ENCODE measurements at places on chromosomes 16 and 17.

- DNase-seq = no peak
Measured at GRCh38 chr16:1908184-1908583, 10.0 kb downstream of the HS3ST6 start.

DNA sequence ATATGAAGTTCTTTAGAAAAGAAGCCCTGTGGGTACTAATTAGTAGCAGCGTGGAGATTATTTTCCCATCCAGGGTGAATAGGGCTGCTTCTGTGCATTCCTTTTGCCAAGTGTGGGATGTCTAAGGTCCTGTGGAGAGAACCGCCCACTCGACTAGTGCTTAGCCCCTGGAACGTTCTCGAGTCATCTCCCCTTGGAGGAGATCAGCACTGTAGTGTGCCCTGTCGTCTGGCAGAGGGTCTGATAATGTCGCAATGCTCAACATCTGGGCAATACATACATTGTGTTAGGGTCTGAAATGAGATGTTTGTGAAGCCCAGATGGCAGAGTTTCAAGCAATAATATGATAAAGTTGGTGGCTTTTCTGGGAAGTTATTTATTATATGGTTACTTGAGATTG is 64.8 kb downstream of the SPECC1 start:
- DNase-seq = no peak

DNA sequence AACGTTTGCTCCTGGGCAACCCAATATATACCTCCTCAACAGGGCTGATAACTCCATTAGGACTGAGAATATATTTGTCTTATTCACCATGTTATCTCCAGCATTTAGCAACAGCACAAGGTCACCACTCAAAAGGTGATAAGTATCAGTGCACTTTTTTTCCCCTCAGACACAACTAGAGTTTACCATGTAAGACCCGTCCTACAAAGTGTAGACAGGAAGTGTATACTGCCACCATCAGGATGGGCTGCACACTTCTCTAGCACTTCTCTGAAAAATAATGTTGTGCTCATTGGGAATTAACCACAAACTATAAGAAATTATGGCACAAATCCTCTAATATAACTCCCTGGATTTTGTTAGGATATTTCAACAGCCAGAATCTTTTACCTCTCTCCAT is 5.7 kb upstream of the VAT1L start:
- no peak for DNase-seq

DNA sequence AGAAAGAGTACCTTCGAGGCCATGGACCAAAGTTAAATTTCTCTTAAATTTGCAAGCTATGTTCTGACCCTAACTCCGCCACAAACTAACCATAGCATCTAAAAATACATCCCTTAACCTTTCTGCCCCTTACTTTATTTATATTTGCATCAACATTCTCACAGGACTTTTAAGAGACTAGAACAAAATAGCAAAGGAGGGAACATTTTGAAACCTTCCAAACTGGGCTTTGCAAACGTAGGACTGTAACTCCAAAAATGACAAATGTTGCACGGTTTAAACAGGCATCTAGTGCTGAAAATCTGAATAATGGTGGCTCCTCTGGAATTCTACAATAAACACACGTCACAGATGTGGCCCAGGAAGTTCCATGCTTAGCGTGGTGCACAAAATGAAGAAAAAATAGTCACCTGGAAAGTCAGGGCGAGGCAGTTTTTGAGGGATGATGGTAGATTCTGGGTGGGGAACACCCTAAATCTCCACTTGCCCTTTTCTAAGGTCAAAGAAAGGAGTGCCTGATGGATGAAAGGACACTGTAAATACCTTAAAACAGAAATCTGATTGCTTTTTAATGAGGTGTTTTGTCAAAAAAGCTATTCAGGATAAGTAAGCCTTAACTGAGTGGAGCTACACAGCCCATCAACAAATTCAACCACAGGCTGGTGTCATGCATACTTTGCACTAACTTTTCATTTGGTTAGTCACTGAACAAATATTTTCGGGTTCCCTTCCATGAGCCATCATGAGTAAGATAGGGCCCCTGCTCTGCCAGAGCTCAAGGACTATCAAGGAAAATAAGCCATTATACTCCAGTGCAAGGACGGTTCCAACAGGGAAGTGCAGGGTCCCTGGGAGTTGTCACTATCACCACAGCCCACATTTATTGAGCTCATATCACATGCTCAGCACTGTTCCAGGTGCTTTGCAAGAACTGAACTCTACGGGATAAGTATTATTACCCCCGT is 21.2 kb downstream of the ARHGAP17 start:
- DNase-seq = no peak

DNA sequence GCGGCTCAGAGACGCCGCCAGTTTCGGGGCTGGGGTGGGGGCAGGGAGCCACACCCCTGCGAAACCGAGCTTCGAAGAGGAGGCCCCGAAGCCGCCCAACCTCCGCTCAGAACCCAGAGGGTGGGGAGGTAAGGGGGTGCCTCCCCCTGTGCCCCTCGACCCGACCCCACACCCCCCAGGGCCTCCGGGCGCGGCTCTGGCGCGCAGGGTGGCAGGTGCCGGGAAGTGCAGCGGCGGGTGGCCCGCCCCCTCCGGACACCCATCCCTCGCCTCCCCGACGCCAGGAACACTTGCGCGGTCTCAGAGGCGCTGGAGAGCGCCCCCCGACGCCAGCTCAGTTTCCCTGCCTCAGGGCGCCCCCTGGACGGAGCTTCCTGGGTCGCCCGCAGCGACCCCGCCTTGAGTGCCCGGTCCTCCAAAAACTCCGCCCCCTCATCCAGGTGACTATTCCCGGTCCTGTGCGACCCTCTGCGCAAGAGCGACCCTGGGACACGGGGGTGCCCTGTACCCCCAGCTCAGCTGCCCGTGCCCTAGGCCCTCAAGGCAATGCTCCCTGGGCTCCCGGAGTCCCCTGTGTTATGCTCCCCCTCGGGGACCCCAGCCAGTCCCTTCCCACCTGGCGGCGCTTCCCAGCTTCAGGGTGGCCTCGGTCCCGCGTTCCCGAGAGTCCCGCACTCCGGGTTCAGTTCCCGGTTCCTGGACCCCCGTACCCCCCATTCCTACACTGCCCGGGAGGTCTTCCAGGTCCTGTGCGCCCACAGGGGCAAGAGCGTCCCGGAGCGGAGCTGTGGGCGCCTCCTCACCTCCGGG is 562 bp downstream of the PPL start:
- DNase-seq = no peak

- no peak for DNase-seq
Measured at GRCh38 chr17:41610965-41611640, 1.5 kb downstream of the KRT16 start.

DNA sequence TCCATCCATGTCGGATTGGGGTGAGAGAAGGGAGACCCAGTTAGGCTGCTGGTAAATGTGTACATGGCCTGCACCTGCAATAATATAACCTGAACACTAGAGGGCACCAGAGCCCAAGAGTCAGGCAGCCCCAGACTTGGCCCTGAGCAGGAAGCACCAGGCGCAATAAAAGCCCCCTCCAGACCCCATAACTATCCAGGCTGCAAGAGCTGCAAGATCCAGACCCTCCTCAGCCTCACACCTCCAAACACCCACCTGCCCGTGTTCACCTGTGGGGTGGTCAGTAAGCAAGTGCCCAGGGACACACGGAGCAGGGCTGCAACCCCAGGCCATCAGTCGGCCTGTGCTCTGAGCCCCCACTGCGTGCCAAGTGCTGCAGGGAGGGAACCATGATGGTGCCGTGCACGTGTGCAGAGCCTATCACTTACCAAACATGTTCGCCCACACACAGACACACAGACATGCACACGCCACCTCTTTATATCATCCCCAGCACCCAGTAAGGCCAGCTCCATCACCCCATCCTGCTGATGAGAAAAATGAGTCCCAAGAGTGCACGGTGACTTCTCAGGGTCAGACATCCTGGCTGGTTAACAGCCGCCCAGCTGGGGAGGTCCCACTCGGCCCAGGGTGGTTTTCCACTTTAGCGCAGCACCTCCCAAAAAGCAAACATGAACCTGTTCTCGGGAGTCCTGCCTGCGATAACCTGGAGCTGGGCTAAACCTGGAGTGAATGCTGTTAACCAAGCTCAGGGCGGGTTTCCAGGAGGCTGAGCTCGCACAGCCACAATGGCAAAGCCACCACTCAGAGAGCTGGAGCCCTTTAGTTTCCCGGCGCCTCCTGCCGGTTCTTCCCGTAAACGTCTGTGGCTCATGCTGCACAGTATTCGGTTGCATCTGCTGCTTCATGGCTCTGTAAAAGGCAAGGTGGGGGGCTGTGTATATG is 439.8 kb downstream of the SOX9 start:
- no peak for DNase-seq

GRCh38 chr17:75758131-75758905 is 6.7 kb downstream of the GALK1 start:
- no peak for DNase-seq

- no peak for DNase-seq
Measured at GRCh38 chr16:87096746-87097333, 220.4 kb downstream of the C16orf95 start.

- DNase-seq = no peak
Measured at GRCh38 chr16:85731179-85731578, 19.7 kb downstream of the C16orf74 start.

- DNase-seq = no peak
Measured at GRCh38 chr17:12637015-12637414, 28.7 kb upstream of the MYOCD start.

- DNase-seq = no peak
Measured at GRCh38 chr17:32928586-32929535, 908 bp downstream of the TMEM98 start.

GRCh38 chr17:55768936-55769624 is 18.2 kb downstream of the PCTP start:
- no peak for DNase-seq

GRCh38 chr17:32015245-32016013 is 8.2 kb downstream of the LRRC37B start:
- DNase-seq = peak; percentile 6

DNA sequence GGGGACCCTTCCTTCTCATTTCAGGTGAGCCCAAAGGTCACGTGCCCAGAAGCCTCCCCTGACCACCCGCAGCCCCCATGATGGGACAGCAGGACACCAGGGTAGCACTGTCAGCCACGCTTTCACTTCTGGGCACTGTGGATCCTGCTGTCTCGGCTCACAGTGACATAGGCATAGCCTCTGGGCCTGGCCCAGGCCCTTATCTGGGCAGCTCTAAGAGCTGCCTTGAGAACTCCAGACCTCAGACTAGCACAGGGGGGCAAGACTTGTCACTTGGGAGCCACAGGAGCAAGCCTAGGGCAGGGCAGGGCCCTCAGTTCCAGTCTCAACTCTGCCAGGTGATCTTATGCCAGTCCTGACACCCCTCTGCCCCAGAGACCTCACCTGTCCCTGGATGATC is 4.7 kb downstream of the NATD1 start:
- no peak for DNase-seq

DNA sequence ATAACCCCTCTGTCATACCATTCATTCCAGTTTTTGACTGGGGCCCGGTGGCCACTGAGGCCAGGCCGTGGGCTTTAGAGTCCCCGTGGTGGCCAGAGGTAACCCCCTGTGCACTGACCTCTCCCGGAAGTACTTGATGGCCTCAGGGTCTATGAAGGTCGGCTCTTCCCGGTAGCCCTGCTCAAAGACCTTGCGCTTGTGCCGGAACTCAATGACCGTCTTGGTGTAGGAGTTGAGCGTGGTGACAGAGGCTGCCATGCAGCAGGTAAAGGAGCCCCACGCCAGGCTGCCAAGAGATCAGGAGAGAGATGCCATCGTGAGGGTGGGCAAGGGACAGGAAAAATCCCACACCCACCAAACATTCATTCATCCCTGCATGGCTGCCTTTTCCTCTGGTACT is 234.8 kb downstream of the GSG1L start:
- no peak for DNase-seq

- no peak for DNase-seq
Measured at GRCh38 chr17:46851029-46851741, at the start of gene WNT9B. Gene WNT9B, plus strand, starts transcription at chr17:46851583. Its CDS starts 56 bp downstream, at chr17:46851639.

DNA sequence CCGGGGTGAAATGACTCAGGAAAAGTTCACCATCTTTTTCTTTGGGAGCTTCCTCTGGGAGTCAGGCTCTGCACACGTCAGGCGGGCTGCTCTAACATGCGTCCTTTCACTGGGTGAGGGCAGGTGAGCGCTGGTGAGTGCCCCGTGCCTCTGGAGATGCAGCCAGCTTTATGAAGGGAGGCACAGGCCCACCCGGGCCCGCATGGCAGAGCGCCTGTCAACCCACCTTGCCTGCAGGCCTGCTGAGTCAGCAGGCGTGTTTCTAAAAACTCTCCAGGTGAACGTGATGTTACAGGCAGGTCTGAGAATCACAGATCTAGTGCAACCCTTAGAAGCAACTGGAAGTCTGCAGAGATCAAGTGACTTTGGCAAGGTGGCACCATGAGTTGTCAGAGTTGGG is 18.4 kb downstream of the MAP1LC3B start:
- DNase-seq = no peak

- no peak for DNase-seq
Measured at GRCh38 chr17:34614698-34615097, 35.3 kb downstream of the TMEM132E start.

DNA sequence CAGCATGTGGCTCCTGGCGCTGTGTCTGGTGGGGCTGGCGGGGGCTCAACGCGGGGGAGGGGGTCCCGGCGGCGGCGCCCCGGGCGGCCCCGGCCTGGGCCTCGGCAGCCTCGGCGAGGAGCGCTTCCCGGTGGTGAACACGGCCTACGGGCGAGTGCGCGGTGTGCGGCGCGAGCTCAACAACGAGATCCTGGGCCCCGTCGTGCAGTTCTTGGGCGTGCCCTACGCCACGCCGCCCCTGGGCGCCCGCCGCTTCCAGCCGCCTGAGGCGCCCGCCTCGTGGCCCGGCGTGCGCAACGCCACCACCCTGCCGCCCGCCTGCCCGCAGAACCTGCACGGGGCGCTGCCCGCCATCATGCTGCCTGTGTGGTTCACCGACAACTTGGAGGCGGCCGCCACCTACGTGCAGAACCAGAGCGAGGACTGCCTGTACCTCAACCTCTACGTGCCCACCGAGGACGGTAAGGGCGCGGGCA is 645 bp downstream of the NLGN2 start:
- no peak for DNase-seq

DNA sequence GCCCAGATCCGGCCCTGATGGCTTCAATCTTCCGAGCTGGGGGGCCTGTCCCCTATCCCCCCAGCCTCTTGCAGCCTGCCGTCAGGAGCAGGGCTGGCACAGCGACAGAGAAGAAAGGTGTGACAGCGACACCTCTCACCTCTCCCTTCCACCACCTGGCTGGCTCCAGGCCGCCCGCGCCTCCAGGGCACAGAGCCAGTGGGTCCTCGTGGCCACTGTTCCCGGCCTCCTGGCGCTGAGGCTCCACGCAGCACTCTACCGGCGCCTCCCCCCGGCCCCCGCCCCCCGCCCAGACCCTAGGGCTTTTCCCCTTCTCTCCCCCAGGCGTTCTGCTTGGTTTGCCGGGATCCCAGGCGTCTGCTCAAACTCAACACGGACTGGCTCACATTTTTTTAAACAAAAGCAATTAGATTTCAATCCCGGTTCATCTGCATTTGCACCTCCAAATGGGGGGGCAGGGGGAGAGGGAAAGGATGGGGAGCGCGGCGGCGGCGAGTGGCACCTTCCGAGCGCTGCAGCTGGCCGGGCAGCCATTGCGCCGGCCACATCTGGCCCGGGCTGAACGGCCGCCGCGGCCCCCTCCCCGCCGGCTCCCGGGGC is 12.8 kb upstream of the CBX8 start:
- DNase-seq = no peak

DNA sequence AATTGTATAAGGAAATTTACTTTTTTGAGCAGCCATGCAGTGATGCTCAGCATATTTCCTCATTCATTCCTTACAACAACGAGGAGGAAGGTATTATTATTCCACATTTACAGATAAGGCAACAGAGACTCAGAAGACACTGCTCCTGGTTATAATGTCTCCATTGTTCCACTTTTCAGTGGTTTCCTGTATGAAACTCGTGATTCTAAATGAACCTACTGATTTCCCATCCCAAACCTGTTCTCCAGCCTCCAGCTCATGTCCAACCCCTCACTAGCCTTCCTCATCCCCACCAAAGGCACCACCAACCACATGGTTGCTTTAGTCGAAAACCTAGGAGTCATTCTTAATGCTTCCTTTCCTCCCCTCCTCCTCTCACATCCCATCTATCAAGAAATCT is 12.5 kb upstream of the ERCC4 start:
- DNase-seq = no peak

Measured in NCI-H187 treated with DMSO at 0.1 percent for 48 hours (cell line).